Prostate gland (tissue), 2 donors: ENCODE measurements at places on chromosomes 6 and 20. TPM values are rescaled to one million over a fixed set of nuclear protein-coding genes. Genes with fewer than 3 reads are reported as not detected.

DNA sequence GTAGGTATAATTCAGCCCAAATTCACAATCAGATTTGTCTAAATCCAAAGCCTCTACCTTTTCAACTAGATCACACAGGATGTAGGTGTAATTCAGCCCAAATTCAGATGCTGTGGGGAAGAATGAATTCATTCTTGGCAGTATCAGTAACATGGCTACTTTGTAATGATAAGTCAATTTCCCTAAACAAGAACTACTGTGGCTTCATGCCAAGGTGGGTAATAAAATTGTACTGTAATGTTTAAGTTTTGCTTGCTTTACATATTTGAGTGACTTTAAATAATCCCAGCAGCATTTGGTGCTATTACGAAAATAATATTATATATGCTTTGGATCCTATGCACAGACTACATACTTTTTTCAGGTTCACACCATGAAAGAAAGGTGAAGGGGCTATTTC is 239.1 kb downstream of the HDGFL1 start:
- no peak for DNase-seq
- H3K27ac ChIP-seq = no peak overlapping the region
- no peaks in the 10 kb centered on the region for H3K4me1 ChIP-seq
- no peaks in the 10 kb centered on the region for H3K36me3 ChIP-seq
- no peaks in the 10 kb centered on the region for H3K27me3 ChIP-seq

DNA sequence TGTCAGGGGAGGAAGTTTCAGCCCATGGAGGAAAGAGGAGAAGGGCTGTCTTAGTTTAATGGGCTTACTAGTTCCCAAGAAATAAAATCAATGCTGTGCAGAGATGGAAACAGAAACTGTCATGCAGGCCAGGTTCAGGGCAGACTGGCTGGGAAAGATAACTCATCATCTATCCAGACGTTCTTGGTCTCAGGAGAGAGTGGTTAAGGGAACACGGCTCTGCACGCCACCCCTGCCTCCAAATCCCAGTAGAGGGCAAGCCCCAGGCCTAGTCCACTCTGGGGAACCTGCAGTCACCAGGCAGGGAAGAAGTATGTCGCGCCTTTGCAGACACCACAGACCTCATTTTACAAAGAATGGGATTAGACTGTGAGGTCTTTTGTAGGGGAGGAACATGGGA is 12.5 kb downstream of the ALDH8A1 start:
- no peak overlapping the region for H3K4me3 ChIP-seq
- H3K36me3 ChIP-seq = no peaks in the 10 kb centered on the region
- no peak for DNase-seq
- H3K4me1 ChIP-seq = no peaks in the 10 kb centered on the region

GRCh38 chr20:45621593-45621992 is 7.9 kb upstream of the WFDC10A start:
- no peaks in the 10 kb centered on the region for H3K4me1 ChIP-seq
- DNase-seq = no peak
- no peak overlapping the region for H3K4me3 ChIP-seq
- H3K36me3 ChIP-seq = no peaks in the 10 kb centered on the region
- H3K27ac ChIP-seq = no peak overlapping the region
- no peaks in the 10 kb centered on the region for H3K27me3 ChIP-seq

DNA sequence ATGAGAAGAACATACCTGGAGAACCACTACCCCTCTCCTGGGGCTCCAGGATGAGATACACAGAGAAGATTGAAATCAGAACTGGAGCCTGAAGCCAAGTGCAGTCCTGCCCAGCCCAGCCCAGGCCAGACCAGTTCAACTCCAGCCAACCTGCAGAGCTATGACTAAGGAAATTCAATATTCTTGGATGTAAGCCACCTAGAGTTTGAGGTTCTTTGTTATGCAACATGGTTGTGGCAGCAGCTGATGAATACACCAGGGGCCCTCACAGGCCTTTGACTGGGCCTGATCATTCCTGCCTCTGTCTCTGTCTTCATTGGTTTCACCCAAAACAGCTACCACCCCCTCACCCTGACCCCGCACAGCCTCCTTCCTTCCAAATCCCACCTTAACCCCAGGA is 167.8 kb downstream of the LRFN2 start:
- no peak overlapping the region for H3K4me3 ChIP-seq
- H3K4me1 ChIP-seq = no peaks in the 10 kb centered on the region
- no peaks in the 10 kb centered on the region for H3K27me3 ChIP-seq
- H3K27ac ChIP-seq = no peak overlapping the region
- no peaks in the 10 kb centered on the region for H3K36me3 ChIP-seq
- no peak for DNase-seq

Gene CTAGE9
- not detected for total RNA-seq
